CD4-positive, alpha-beta T cell treated with Interleukin-17A for 1 hour (primary cell): ENCODE measurements at places on chromosomes 5 and 9.

DNA sequence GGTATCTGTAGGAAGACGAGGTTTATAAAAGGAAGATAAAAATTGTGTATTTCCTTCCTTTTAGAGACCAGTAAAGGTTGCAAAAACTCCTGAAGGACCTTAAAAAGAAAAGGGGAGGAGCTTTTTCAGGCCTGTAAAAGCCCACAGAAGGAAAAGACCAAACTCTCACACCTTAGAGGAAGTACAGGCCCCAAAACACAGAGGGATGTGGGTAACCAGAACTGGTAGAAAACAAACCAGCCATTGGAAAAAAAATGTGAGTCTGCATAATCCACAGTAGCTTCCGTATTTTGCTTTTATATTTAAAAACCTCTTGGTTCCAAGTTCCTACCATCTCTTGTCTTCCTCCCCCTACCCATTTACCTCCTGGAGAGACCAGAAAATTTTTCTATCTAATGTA, 8.5 kb downstream of the GIN1 start:
- DNase-seq, result peak; percentile 64

- DNase-seq, result no peak
These were observed 48.9 kb downstream of the DYNC2I2 start for GRCh38 chr9:128607642-128608350.

DNA sequence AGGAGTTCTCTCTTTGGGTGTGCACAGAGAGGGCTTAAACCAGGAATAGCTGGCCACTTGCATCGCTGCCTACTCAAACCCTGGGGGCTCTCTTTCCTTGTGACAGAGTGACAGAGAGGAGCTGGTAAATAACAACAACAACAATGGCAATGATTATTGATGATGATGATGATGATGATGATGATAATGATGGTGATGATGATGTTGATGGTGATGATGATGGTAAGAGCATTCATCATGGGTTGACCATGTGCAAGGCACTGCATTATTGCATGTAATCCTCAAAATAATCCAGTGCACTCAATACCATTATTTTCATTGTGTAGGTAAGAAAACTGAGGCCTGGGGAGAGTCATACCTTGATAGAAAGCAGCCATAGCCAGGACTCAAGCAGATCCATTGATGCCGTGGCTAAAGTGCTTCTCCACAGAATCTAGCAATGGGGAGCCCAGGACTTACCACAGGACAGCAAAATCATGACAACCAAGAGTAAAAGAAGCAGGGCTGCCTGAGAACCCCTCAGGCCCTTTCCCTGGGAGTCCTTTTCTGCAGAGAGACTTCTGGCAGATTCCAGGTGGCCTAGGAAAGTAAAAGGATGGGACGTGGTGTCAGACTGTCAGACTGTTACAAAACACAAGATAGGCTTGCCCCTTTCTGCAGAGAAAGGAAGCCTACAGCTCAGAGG, 4.8 kb downstream of the FOXI1 start:
- DNase-seq, result no peak

DNA sequence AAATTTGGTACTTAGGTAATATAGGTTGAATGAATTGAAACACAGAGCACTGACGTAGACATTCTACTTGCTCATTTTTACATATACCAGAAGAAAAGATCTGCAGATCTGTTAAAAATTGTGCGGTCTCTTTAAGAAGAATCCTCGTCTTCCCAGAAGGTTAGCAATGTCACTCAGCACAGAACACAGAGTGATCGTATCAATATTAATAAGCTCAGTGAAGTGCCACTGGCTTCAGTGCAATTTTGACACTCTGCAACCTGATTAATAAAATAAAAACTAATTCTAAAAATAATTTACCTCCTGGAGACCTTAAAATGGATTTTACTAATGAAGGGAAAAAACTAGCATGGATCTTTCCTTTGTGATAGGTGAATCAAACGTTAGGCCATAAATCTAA, 356.1 kb upstream of the DMAC1 start:
- no peak for DNase-seq

DNA sequence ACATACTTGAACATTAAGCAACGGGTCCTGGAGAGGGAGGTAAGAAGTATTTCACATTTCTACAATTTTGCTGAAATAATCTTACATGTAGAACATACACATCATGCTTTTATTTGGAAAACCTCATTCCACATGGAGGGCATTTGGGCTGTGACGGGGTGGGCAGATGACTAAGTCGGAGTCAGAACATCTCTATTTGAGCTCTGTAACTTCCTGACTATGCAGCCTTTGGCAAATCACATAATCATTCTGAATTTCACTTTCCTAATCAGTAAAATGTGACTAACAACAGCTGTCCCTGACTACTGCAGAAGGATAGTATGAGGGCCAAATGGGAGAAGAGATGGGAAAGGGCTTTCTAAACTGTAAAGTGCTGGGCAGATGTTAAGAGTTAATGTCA, 17.1 kb upstream of the IL6ST start:
- DNase-seq, result no peak

DNA sequence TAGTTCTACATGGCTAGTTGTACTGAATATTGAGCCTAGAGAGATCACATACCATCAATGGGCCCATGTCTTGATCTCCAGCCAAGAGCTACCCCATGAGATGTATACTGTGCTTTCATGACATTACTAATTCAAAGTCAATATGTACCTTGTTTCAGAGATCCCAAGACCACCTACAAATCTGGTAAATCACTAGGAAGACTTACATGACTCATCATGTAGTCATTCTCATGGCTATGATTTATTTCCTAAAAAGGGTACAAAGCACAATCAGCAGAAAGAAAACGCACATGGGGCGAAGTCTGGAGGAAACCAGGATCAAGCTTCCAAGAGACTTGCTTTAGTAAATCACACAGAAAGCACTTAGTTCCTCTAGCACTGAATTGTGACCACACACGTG, 103.0 kb downstream of the PCSK5 start:
- no peak for DNase-seq
